NCI-H1436 (cell line): ENCODE measurements at places on chromosomes 7 and 10.

DNA sequence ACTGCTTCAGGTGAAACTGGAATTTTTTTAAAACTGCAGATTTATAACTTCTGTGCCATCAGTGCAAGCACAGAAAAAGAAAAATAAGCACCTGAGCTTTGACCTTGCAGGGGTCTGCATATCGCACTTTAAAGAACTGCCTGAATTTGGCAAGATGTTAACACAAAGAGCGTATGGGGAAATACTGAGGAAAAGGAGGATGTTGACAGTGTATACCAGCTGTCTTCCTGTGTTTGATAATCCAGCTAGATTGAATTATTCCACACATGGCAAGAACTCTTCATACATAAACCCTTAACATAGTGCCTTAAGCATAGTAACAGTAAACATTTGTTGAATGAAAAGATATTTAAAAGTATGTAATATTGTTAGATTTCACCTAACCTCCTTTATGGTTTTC is 30.0 kb downstream of the SMC3 start:
- DNase-seq = no peak

GRCh38 chr7:27080844-27081436 is 14.9 kb downstream of the HOXA1 start:
- DNase-seq = no peak

GRCh38 chr10:116589926-116590325 is 833 bp upstream of the PNLIPRP1 start:
- DNase-seq = no peak

DNA sequence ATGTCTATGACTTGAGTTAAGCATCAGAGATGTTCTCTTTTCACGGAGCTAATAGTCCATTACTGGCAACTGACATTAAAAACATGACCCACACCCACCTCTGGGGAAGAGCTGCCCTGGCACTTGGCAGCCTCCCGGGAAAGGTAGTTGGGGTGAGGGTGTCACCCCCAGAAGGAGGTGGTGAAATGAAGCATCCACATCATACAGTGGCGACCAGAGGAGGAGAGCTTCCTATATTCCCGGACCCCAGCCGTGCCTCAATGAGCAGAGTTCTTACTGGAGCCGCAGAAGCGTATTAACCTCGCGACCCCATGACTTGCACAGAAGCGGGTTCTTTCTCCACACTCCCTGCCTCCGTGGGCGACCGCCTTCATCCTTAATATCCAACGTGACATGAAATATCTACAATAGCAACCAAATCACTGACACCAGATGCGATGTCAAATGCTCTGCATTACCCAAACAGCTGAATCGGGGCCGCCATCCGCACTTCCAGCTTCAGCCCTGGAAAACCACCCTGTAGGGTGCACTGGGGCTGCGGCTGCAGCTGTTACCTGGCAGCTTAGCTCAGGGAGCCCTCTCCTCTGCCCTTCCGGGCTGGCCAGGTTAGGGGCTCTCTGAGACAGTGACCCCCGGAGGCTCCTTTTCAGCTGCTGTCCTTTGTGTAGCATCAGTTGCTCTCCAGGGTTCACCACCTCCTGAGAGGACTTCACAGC is 103.1 kb upstream of the PARD3 start:
- no peak for DNase-seq

DNA sequence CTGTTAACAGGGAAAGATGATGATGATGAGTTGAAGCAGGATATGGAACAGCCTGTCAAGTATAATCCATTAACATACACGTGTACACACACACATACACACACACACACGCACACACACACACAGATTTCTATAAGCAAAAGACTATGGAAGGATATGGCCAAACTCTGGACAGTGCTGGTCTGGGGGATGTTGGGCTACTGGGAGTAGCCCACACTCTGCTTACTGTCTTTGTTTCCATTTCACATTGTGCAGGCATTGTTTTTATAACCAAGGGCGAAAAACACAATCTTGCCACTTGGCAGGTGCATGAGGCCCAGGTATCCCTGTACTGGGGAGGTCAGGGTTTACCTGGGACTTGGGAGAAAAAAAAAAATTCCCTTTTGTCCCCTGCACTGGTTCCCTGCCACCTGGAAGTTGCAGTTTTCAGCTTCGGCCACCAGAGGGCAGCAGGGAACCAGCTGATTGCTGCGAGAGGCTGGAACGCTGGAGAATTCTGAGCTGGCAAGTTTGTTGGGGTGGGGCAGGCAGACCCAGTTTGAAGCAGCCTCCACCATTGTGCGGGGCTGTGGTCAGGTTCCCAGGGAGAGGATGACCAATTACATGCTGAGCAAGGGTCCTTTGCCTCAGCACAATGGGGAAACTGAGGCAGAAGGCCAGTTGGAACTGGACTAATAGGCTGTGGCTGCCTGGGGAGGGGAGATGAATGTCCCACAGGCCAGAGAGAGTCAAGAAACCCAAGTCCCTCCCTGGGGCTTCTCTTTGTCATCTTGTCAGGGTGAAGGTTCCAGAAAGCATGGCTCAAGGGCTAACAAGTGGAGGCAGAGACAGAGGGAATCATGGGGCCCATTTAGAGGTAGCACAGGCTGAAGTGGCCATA is 27.3 kb downstream of the PPIF start:
- peak; percentile 66 for DNase-seq

- DNase-seq = no peak
These were observed 144.9 kb upstream of the TCERG1L start for GRCh38 chr10:131456411-131456810.

DNA sequence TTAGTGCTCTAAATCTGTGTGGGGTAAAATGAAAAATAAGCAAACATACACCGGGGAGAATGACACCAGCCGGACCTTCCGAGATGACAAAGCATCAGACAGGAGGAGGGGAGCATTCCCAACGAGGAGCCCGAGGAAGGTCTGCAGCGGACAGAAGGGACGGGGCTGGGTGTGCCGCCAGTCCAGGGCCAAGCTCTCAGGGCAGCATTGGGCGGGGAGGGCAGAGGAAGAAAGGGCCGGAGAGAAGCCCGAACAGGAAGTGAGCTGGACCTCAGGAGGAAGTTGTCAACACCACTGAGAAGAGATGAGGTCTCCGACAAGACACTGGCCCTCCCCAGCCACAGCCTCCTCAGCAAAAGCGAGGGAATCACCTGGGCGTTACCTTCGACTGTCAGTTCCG is 182.6 kb upstream of the RNF32 start:
- no peak for DNase-seq

DNA sequence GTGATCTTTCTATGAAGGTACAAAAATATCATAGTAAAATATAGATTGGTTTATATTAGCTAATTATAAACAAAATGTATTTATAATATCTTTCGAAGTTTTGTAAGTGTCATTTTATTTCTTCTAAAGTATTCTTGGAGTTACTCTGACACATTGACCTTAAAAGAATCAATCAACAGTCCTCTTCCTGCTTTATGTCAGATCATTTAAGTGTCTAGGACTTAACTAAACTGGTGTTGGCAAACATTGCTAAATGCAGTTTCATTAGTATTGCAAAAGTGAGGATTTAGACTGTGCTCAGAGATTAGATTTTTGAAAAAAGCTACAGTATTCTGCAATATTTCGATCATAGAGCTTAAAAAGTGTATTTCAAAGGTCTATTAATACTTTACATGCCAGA is 10.3 kb downstream of the GLCCI1 start:
- no peak for DNase-seq

GRCh38 chr7:117963264-117964197 is 90.3 kb upstream of the CTTNBP2 start:
- no peak for DNase-seq

- no peak for DNase-seq
These were observed 114.5 kb downstream of the GRID1 start for GRCh38 chr10:86252079-86252478.

DNA sequence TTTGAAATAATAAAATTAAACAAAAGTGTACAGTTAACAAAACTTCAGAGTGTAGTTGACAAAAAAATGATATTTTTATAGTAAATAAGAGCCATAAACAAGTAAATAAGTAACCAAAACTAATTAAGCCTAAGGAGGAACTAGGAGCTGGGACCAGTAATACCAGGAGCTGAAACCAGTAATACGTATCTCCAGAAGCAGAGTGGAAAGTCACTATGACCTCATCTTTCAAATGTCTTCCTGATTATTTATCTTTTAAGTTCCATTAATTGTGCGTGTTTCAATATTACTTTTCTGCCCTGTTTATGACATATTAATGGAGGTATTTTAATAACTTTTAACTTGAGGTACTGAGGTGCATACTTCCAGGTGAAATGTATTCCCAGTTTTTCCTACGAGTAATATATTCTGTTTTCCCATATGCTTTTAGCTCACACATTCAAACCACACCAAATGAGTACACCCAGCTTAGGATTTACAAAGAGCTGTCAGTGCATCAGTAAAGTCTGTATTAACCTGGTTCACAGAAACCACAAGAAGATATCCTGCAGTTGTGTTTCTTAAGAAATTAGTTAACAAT is 283.7 kb upstream of the HGF start:
- DNase-seq = no peak

- DNase-seq = no peak
These were observed 218.8 kb downstream of the ZWINT start for GRCh38 chr10:56142092-56142728.

GRCh38 chr10:117938104-117938503 is 108.6 kb downstream of the RAB11FIP2 start:
- DNase-seq = no peak

GRCh38 chr7:16028636-16029035 is 342.2 kb upstream of the MEOX2 start:
- no peak for DNase-seq

GRCh38 chr7:108487646-108488045 is 31.4 kb upstream of the NRCAM start:
- DNase-seq = no peak

DNA sequence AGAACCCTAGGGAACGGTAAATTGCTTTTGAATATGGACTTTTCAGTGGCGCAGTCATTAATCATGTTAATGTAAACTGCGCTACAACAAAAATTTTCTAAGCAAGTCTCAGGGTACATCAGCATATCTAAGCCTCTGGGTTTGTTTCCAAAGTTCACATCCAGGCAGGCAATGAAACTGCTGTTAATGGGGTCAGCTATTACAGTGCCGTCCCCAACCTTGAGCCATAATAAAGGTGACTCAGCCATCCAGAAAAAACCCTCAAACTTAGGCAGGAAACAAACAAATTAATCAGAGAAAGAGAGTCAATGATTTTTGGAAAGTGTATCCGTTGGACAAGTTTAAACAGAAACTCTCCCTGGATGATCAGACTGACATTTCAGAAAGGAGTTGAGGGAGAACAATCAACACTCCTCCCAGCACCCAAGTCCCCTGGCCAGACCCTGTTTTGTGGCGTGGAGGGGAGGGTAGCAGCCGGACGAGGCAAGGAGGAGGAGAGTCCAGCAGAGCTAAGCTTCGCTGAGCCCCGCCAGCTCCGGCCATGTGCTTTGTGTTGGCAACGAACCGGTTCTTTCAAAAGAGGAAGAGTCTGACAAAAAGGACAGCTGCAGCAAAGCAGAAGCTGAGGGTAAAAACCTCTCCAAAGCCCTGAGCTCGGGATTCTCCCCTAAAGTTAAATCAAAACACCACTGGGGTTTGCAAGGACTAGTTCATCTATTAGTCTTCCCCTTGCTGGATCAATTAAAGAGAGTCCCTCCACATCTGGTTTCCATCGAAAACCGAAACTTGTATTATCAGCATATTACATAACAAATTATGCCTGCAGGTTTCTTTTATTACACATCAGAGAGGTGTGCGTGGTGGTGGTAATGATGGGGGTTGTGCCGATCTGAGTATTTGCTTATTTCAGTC is 3.6 kb downstream of the FAM53B start:
- DNase-seq = no peak

DNA sequence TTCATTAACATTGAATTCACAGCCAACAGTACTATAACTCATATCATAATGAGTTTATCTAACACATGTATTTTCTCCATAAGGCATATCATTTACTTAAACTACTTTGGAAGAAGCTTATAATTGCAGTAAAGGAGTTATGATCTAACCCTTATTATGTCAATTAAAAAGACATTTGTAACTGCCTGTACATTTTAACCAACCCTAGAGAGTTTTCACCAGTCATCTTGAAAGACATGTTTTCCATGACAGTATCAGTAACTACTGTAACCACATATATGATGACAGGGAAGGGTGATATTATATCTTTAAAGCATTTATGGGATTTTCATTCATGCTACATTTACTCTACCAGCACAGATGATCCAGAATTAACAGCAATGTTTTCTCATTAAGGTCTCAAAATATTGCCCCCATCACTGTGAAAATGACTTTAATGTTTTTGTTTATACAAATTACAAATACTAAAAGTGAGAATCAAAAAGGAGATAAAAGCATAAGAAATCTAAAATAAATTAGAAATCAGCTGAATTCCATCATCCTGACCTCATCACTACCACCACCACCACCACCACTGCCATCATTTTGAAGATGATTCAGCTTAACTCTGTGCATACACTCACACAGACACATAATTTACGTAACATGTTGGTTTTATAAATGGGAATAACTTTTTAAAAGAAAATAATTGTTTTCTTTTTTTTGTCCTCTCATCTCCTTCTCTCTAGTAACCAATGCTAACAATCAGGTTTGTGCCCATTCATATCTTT is 53.6 kb downstream of the MKLN1 start:
- no peak for DNase-seq

DNA sequence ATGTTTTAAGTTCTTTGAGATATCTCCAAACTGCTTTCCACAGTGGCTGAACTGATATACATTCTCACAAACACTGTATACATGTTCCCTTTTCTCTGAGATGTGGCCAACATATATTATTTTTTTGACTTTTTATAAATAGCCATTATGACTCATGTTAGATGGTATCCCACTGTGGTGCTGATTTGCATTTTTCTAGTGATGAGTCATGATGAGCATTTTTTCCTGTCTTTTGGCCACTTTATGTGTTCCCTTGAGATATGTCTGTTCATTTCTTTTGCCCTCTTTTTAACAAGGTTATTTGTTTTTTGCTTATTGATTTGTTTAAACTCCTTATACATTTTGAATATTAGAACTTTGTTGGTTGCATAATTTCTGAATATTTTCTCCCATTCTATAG is 1055.1 kb downstream of the NXPH1 start:
- DNase-seq = no peak

GRCh38 chr10:122263971-122264370 is 7.1 kb upstream of the BTBD16 start:
- no peak for DNase-seq

- DNase-seq = peak; percentile 97
These were observed at the start of gene CISD1 for GRCh38 chr10:58268946-58269781. Gene CISD1 (plus strand): TSS chr10:58269162. CDS start chr10:58269274, 112 bp downstream.

- no peak for DNase-seq
These were observed 98.8 kb downstream of the ELFN1 start for GRCh38 chr7:1768832-1769231.

DNA sequence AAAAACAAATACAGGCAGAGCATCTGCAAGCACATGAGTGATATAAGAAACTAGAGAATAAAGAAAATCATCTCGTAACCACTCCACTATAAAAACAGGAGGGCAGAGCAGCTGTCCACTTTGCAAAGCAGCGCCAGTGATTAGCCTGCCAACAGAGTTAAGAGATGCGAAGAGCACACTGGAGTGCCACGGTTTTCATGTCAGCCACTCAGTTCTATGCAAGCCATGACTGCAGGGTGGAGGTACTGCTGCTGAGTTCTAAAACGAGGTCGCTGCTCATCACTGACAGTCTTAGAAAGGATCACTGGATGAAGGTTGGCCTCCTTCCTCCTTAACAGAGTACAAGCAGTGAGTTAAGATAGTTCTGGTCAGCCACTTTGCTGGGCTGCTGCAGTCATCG is 58.5 kb downstream of the FGFR2 start:
- DNase-seq = no peak

GRCh38 chr10:69323622-69324021 is 45.3 kb downstream of the HK1 start:
- no peak for DNase-seq
